ENCODE measurements at places on chromosomes 5 and 9.

GRCh38 chr5:172678902-172679301 lies 37.8 kb downstream of the NEURL1B start:
- no peak for DNase-seq

DNA sequence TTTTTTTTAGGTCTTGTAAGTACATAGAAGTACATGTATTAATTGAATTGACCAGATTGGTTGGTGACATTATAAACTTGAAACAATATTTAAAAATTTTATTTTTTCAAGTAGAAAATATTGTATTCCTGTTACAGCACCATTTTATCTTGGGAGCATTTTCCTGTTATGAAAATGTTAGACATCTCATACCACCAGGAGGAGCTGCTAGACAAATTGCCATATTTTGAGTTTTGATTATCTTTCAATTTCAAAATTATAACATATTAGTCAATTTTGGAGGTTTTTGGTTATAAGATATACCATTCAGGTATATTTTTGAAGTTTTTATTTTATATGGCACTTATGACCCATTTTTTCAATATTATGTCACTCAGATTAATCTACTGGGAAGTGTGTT lies 84.4 kb downstream of the CNTLN start:
- DNase-seq, result no peak

DNA sequence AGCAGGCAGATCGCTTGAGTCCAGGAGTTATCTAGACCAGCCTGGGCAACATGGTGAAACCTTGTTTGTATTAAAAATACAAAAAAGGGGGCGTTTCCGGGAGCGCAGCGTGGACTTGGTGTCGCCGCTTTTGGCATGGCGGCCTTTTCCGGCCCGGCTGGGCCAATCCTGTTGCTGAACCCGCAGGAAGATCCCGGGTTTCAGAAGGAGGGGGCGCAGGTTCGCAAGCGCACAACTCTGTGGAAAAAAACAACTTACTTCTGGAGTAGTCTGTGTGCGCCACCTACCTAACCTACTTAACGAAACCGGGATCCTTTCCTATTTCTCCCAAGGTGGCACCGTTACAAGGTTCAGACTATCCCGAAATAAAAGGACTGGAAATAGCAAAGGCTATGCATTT lies 198.6 kb downstream of the MSX2 start:
- no peak for DNase-seq

- DNase-seq, result no peak
Observed at GRCh38 chr9:123085916-123086315, 52.4 kb downstream of the GPR21 start.

- no peak for DNase-seq
Observed at GRCh38 chr5:119411361-119412278, 40.7 kb upstream of the HSD17B4 start.

DNA sequence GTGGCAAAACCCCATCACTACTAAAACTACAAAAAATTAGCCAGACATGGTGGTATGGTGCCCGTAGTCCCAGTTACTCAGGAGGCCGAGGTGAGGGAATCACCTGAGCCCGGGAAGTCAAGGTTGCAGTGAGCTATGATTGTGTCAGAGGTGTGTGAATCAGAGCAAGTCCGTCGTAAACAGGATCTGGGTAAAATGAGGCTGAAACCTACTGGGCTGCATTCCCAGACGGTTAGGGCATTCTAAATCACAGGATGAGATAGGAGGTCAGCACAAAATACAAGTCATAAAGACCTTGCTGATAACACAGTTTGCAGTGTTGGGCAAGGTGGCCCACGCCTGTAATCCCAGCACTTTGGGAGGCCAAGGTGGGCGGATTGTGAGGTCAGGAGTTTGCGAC lies 1.9 kb upstream of the CLTB start:
- no peak for DNase-seq

GRCh38 chr5:10455277-10455670 lies 13.6 kb downstream of the ROPN1L start:
- no peak for DNase-seq

DNA sequence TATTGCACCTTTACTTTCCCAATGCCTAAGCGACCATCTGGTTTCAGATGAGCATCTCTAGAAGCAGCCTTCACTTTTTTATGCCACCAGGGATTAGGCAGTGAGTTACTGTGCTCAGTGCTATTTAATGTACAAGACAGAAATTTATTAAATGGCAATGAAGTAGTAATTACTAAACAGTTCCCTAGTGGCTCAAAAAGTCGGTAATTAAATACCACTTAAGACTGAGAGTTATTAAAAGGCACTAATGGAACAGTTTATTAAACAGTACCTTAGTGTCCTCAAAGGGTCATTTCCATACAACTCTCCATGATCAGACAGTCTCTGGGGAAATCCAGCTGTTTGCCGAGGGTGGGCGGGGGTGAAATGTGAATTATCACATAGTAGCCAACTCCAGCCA lies 42.3 kb downstream of the LHFPL2 start:
- no peak for DNase-seq

- DNase-seq, result no peak
Observed at GRCh38 chr5:11037080-11037479, 276.0 kb upstream of the DAP start.

GRCh38 chr5:34040472-34040871 lies 2.5 kb downstream of the C1QTNF3 start:
- no peak for DNase-seq

- peak; percentile 1 for DNase-seq
Observed at GRCh38 chr5:72234265-72234700, 85.8 kb downstream of the MRPS27 start.

DNA sequence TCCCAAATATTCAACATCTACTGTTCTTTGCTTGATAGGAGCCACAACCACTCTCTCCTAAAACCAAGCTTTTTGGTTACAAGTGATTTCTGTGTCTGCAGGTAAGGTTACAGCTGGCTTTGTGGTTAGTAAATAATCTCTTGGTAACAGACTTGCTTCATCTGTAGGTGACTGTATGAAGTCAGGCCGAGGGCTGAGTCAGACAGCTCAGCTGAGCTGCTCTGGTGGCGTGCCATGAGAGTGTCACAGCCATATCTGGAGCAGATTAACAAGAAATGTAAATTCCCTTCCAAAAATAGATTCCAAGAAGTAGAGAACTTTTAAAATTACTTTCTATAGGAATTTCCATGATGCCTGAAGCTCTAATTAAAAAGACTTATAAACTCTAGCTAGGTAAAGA lies 23.7 kb upstream of the TAS2R1 start:
- DNase-seq, result no peak

DNA sequence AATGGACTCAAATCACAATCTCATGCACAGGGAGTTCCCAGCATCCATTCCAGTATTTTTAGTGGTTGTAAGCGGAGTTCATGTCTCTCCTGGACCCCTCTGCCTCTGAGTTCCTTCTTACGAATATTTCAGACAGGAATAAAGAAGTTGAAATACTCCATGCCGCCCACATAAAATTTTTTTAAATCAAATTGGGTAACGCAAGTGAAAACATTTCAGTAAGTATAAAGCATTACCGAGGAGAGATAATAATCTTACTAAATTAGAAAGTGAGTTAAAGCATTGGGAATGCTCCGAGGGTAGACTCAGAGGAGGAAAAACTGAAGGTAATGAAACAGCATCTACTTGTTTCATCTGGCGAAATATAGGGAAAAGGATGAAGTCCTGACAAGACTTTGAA lies 317.6 kb downstream of the ARRDC3 start:
- no peak for DNase-seq

- DNase-seq, result no peak
Observed at GRCh38 chr9:127283135-127283534, 18.6 kb downstream of the GARNL3 start.

GRCh38 chr9:112629671-112630485 lies 88.0 kb downstream of the INIP start:
- DNase-seq, result no peak

GRCh38 chr5:177317959-177318377 lies 6.3 kb upstream of the MXD3 start:
- DNase-seq, result peak; percentile 56

GRCh38 chr5:73619606-73620333 lies 6.2 kb upstream of the ARHGEF28 start:
- DNase-seq, result no peak

DNA sequence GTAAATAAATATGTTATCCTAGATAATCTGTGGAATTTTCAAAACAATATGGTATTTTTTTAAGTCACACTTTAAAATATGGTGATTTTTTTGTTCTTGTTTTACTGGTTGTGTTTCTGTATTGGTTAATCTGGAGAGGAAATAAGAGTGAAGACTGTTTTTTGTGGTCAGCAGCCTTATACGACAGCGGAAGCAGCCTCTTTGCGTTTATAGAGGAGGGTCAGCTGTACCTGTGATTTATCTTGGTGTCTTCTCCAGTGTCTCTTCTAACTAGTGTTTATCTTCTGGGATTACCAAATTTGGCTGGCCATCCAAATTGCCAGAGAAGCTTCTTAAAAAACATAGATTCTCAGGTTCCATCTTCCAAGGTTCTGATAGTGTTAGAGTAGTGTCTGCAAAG lies 58.7 kb downstream of the ICE1 start:
- no peak for DNase-seq

DNA sequence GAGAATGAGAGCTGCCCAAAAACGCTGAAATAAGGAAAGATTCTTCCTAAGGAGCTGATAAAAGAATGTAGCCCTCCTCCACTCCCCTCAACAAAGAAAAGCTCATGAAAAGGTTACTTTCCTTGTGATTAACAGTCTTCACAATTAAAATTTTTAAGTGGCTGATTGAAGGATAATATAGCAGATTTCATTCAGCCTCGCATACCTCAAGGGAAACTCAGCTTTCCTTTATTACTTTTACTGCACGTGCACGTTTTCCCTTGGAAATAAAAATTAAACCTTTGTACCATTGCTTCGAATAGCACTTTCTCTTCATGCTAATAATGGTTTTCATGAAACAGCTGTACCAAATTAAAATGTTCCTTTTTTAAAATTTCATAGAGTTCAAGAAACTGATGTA lies 234.0 kb upstream of the GRAMD2B start:
- no peak for DNase-seq

- DNase-seq, result no peak
Observed at GRCh38 chr9:110069326-110070248, 138.4 kb downstream of the C9orf152 start.

GRCh38 chr9:96883922-96884321 lies 29.6 kb upstream of the ZNF782 start:
- no peak for DNase-seq

DNA sequence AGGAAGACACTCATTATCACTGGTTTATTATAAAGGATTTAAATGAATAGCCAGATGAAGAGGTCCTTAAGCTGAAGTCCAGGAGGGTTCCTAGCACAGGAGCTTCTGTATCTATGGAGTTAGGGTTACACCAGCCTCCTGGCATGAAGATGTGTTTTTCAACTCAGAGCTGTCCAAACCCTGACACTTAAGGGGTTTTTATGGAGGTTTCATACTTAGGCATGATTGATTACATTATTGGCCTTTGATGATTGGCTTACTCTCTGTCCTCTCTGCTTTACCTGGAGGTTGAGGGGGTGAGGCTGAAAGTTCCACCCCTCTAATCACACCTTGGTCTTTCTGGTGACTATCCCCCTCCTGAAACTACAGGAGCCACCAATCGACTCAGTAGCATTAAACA lies 84.9 kb upstream of the ZNF169 start:
- no peak for DNase-seq

DNA sequence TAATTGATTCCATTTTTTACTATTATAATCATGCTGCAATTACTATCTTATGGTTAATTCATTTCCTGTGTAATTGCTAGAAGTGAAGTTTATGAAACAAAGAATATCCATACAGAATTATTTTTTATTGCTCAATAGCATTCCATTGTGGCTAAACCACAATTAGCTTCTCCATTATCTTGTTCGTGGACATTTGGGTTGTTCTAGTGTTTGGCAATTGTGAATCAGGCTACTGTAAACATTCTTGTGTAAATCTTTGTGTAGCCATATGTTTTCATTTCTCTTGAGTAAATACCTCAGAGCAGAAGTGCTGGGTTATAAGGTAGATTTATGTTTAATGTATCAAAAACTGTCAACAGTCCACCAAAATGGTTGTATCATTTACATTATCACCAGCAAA lies 341.1 kb downstream of the MAT2B start:
- no peak for DNase-seq

- peak; percentile 11 for DNase-seq
Observed at GRCh38 chr5:132777209-132778069, at the start of gene SEPTIN8. SEPTIN8 (minus strand) TSS chr5:132777239; CDS start chr5:132777137, 102 bp downstream.

- no peak for DNase-seq
Observed at GRCh38 chr5:171454549-171454948, 35.1 kb downstream of the FGF18 start.

DNA sequence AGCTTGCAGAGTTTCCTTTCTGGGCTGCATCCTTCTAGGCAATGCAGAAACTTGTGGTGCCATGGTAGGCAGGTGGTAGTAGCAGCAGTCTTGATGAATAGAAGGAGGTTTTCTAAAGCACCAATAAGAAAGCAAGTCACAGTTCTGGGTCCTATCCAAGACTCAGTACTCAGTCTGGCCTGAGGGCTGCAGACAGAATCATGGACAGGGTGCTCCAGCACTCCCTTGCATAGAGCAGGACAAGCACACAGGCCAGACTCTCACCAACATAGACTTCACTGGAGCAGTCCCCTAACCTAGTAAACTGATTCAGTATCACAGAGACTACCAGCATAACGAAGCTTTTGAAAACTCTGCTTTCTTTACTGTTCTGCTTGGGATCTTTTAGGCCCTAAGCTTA lies 134.0 kb upstream of the RUSC2 start:
- no peak for DNase-seq

DNA sequence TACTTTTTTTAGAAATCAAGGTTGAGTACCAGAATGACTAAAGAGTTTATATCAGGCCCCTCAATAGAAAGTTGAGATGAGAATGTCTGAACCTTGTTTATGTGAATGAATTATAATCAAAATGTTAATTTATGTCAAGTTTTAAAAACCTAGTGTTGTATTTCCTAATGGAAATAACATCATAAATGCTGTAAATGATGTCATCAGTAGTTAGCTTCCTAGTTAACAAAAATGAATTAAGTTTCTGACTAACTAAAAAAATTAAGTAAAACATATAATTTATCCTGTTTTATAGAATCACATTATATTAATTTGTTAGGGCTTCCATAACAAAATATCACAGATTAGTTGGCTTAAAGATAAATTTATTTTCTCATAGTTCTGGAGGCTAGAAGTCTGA lies 45.0 kb upstream of the CCNH start:
- DNase-seq, result no peak

GRCh38 chr5:153425914-153426313 lies 64.6 kb upstream of the GRIA1 start:
- DNase-seq, result no peak

DNA sequence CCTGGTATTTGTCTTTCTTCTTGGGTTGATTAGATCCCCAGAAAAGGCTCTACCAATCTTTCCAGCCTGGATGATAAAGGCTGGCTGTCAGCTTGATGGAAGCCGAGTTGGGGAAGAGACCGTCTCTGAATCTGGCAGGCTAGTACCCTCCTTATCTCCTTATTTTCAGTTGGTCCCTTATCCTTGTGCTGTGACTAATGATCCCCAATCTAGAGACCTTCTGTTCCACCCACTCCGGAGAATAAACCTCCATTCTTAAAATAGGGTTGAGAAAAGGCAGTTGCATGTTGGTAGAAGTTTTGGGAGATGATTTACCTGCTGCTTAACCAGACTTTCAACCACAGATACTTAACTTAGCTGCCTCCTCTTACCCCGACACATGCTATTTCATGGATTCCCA lies 52.3 kb downstream of the PRKACG start:
- no peak for DNase-seq

GRCh38 chr5:43520615-43521014 lies 5.7 kb upstream of the C5orf34 start:
- no peak for DNase-seq

Measured in activated T-helper 1 cell treated with anti-CD3 and anti-CD28 coated beads, Interleukin-2, amount 50 U/mL, for 16 hours (primary cell).